A549 treated with RU486 at 1 μM for 4 hours (cell line): ENCODE measurements at places on chromosomes 7 and 10. TPM values are rescaled to one million over a fixed set of nuclear protein-coding genes. Genes with fewer than 3 reads are reported as not detected.

DYNC1I1 gene
- total RNA-seq: 0.07 to 0.20 TPM (median 0.16 TPM) in 3 of 5 replicates, not detected in the others

CNTNAP2 gene
- total RNA-seq: 0.02 to 0.03 TPM (median 0.02 TPM) in 3 of 5 replicates, not detected in the others

CLRN3 gene
- total RNA-seq: 0.23 TPM in 1 of 5 replicates, not detected in the others

FOXL3 gene
- total RNA-seq: not detected in 5 replicates

ZNF853 gene
- 1.8 to 2.9 TPM (median 2.3 TPM) in 5 replicates for total RNA-seq

LDB1 gene
- total RNA-seq: 29.7 to 40.1 TPM (median 37.0 TPM) in 5 replicates

SCART1 gene
- total RNA-seq: 0.06 to 0.27 TPM (median 0.22 TPM) in 5 replicates

ANKRD61 gene
- 0.50 to 0.69 TPM (median 0.54 TPM) in 5 replicates for total RNA-seq

TMEM236 gene
- 0.03 to 0.07 TPM (median 0.06 TPM) in 5 replicates for total RNA-seq

ITGB8 gene
- total RNA-seq: 0.82 to 1.2 TPM (median 0.95 TPM) in 5 replicates

CFAP69 gene
- total RNA-seq: 1.3 to 4.3 TPM (median 1.8 TPM) in 5 replicates
